ENCODE measurements at places on chromosomes 5 and 9.

- no peak for DNase-seq
These were observed 98.2 kb upstream of the GRHPR start for GRCh38 chr9:37324261-37324683.

GRCh38 chr5:74075501-74076484 is 449.8 kb downstream of the ARHGEF28 start:
- no peak for DNase-seq

- DNase-seq, result no peak
These were observed 35.7 kb downstream of the TGFBI start for GRCh38 chr5:136064510-136064909.

- peak; percentile 52 for DNase-seq
These were observed 79.0 kb downstream of the GLDC start for GRCh38 chr9:6566409-6567139.

- DNase-seq, result no peak
These were observed 349.6 kb downstream of the PDE4D start for GRCh38 chr5:59543821-59544442.

GRCh38 chr9:96495341-96495740 is 45.4 kb downstream of the HABP4 start:
- no peak for DNase-seq

- no peak for DNase-seq
These were observed 8.3 kb downstream of the COL15A1 start for GRCh38 chr9:98951967-98952366.

- peak; percentile 89 for DNase-seq
These were observed at the start of gene RGS14 for GRCh38 chr5:177357459-177358351. Gene RGS14 (plus strand): TSS chr5:177357924. CDS start chr5:177358025, 101 bp downstream.

DNA sequence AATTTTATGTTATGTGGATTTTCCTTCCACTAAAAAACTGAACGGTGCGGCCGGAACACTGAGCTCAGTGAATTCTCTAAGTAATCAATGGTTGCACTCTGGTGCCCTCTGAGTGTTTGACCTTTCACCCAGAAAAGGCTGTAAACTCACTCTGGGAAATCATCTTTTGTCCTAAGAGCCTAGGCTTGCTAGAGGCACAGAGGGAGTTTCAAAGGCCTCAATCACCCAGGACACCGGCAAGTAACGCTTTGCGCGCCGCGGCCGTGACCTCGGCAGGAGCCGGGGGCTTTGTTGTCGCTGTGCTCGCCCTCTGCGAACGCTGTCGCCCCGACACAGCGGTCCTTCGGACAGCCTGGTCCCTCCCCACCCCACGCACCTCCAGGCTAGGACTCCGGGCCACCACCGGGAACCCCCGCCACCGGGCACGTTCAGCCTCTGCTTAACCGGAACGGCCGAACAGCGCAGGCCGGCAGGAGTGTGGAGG is 703 bp downstream of the ISCA1 start:
- DNase-seq, result no peak

GRCh38 chr9:14687042-14687719 is 6.1 kb downstream of the ZDHHC21 start:
- DNase-seq, result no peak

DNA sequence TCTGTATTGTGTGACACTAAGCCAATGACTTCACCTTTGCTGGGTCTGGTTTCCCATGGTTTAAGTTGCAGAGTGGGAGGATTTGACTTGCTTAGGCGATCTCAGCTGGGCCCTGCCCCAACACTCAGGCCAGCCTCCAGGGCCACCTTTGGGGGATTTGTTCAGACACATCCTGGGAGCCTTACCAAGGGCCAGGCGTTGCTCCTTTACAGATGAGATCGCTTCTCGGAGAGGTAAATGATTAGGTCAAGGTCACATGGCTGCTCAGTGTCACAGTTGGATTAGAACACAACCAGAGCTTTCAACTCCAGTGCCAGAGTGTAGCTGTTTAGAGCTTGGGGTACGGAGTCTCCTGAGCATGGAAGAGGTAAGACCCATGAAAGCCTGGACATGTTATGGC is 57.5 kb downstream of the COL27A1 start:
- no peak for DNase-seq

DNA sequence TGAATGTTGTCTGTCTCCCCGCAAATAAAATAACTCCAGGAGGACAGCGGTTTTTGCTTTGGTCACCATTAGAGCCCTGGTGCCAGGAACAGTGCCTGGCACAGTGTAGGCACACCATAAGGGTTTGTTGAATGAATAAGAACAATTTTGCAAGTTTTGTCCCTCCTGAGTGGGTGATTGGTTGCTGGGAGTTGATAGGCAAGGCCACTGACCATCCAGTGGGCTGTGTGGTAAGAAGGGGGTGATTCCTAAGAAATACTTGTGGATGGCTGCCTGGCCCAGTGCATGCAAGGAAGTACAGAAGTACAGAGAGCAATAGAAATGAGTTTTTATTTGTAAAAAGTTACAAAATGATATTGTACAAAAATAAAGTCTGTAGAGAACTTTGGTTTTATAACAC is 27.5 kb downstream of the GDNF start:
- DNase-seq, result no peak

All from CD4-positive, CD25-positive, alpha-beta regulatory T cell (primary cell).